ENCODE measurements at places on chromosomes 7 and 10. TPM values are rescaled to one million over a fixed set of nuclear protein-coding genes. Genes with fewer than 3 reads are reported as not detected.

OR2A5 gene
- total RNA-seq: not detected

NANOS1 gene
- 1.0 TPM for total RNA-seq

PNLIP gene
- total RNA-seq: not detected

TCERG1L gene
- total RNA-seq: not detected

SLC39A12 gene
- total RNA-seq: 0.15 TPM

ADAM22 gene
- 3.5 TPM for total RNA-seq

PPP1R17 gene
- not detected for total RNA-seq

DNAJC12 gene
- total RNA-seq: 2.4 TPM

Data from left lung (tissue), 14 donors.